Astrocyte (in vitro differentiated cells and primary cell): ENCODE measurements at places on chromosomes 2 and 18. TPM values are rescaled to one million over a fixed set of nuclear protein-coding genes. Genes with fewer than 3 reads are reported as not detected.

The FAM110C gene
- total RNA-seq: 0.60 and 1.4 TPM in 2 replicates

The PROKR1 gene
- 0.05 TPM in 1 of 2 replicates, not detected in the other for total RNA-seq

The MBD5 gene
- 52.8 and 53.6 TPM in 2 replicates for total RNA-seq

The SCG2 gene
- total RNA-seq: 5.6 and 6.9 TPM in 2 replicates

The RUFY4 gene
- not detected in 2 replicates for total RNA-seq

The ANKRD29 gene
- 0.70 and 0.75 TPM in 2 replicates for total RNA-seq

The AAMP gene
- total RNA-seq: 78.8 and 87.3 TPM in 2 replicates

The TGFA gene
- total RNA-seq: 0.55 and 1.4 TPM in 2 replicates

The PMS1 gene
- total RNA-seq: 17.9 and 27.5 TPM in 2 replicates

The CHST9 gene
- total RNA-seq: 0.96 and 1.3 TPM in 2 replicates

The EFHD1 gene
- total RNA-seq: 15.7 and 18.8 TPM in 2 replicates

The PER2 gene
- total RNA-seq: 2.0 and 3.5 TPM in 2 replicates

The SETBP1 gene
- 8.5 and 12.4 TPM in 2 replicates for total RNA-seq

The AQP12B gene
- not detected in 2 replicates for total RNA-seq

The LYG1 gene
- 1.1 and 1.3 TPM in 2 replicates for total RNA-seq

The CAD gene
- 50.7 and 51.2 TPM in 2 replicates for total RNA-seq

The CTAGE1 gene
- total RNA-seq: 0.12 and 0.30 TPM in 2 replicates

The KCNS3 gene
- 0.84 and 1.7 TPM in 2 replicates for total RNA-seq

The CFAP53 gene
- 0.46 and 0.68 TPM in 2 replicates for total RNA-seq

The LINC00305 gene
- not detected in 2 replicates for total RNA-seq

The COLEC11 gene
- total RNA-seq: not detected in 2 replicates

The FABP1 gene
- total RNA-seq: not detected in 2 replicates

The PARD6G gene
- total RNA-seq: 26.9 and 29.6 TPM in 2 replicates

The SOS1 gene
- total RNA-seq: 33.3 and 44.0 TPM in 2 replicates

The NCKAP1 gene
- 164 and 167 TPM in 2 replicates for total RNA-seq

The ASIC4 gene
- 0.39 and 0.70 TPM in 2 replicates for total RNA-seq

The ATOH8 gene
- total RNA-seq: 1.2 and 1.9 TPM in 2 replicates

The ZNF396 gene
- 1.3 and 1.4 TPM in 2 replicates for total RNA-seq

The BOLA3 gene
- total RNA-seq: 42.4 and 48.8 TPM in 2 replicates

The GPR155 gene
- 9.3 and 11.0 TPM in 2 replicates for total RNA-seq

The GKN2 gene
- not detected in 2 replicates for total RNA-seq

The POTEI gene
- total RNA-seq: 0.32 and 0.50 TPM in 2 replicates

The VWC2L gene
- not detected in 2 replicates for total RNA-seq

The NDUFAF7 gene
- total RNA-seq: 23.1 and 24.2 TPM in 2 replicates
